ENCODE measurements at places on chromosomes 3 and 15.

GRCh38 chr15:88015228-88015860 lies 241.2 kb downstream of the NTRK3 start:
- DNase-seq = no peak

DNA sequence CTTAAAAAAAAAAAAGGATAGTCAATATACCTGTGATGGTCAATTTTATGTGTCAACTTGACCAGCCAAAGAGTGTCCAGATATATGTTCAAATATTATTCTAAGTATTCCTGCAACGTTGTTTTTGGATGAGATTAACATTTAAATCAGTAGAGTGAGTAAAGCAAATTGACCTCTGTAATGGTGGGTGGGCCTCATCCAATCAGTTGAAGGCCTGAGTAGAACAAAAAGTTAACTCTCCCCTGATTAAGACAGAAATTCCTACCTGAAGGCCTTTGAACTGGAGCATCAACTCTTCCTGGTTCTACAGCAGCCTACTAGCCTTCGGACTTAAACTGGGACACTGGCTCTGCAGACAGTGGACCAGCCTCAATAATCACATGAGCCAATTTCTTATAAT lies 154.1 kb downstream of the FGF12 start:
- no peak for DNase-seq

GRCh38 chr15:77854980-77855379 lies 222.3 kb upstream of the LINGO1 start:
- no peak for DNase-seq

- DNase-seq = no peak
These were observed 2.9 kb upstream of the RBM6 start for GRCh38 chr3:49937090-49937489.

GRCh38 chr3:185693985-185694653 lies 108.0 kb downstream of the SENP2 start:
- DNase-seq = no peak

DNA sequence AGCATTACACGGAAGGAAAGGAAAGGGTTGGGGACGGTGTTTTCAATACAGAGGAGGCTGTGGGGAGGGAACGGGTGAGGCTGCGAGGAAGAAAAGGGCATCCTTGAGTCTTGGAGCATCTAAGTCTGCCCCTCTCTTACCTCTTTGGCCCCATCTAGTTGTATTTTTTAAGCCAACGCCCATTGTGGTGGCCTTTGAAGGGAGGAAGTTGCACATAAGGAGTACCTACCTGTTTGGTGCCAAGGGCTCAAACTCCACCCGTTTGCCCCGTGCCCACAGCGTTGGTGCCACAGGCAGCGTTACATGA lies 146.1 kb upstream of the UMPS start:
- DNase-seq = no peak

DNA sequence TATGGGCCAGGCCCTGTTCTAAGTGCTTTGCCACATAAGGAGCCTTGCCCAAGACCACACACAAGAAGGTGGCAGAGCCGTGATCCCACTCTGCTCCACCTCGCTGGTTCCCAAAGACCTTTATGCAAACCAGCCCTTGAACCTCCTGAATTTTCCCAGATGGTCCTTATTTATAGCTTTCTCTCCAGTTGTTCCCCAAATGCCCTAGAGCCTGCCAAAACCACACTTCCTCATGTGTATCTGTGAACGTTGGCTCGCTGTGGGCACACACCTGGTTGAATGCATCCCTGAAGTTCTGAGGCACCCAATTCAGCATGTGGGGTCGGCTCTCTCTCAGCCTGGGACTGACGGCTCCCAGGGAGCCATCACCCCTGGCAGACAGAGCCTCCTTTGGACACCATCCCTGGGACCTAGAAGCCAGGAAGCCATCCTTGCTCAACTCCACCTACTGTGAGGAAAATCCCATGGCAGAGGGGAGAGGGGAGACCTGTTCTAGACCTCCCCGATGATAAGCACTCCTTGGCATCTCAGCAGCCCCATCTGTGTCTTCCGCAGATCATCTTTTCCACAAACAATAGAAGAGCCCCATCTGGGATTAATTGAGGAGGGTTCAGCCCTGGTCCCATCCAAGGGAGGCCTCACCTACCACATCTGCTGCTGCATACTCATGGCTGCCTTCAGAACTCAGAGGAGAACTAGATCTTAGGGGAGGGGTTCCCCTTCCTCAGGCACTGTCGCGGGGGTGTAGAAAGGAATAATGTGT lies 42.3 kb upstream of the LIMD1 start:
- no peak for DNase-seq
